ENCODE measurements at places on chromosomes 2 and 18. TPM values are rescaled to one million over a fixed set of nuclear protein-coding genes. Genes with fewer than 3 reads are reported as not detected.

- no peak for DNase-seq
Observed at GRCh38 chr2:105574796-105575344, 169.8 kb upstream of the NCK2 start.

- no peak for DNase-seq
Observed at GRCh38 chr18:37547196-37547827, 18.3 kb downstream of the CELF4 start.

DNA sequence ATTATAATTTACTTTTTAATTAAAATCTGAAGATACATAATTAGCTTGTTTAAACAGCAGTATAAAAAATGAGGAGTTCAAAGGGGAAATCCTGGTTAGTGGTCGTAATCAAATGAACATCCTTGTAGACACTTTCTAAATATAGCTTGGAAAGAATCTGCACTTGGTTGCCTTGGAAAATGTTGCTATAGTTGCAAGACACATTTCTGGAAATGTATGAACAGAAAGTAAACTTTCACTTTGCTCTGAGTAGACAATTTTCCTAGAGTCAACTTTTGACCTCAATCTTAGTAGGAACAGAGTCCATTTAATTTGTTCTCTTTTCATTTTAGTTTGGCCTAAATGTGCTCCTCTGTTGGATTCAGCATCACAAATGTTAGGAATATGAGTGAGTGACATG, 38.3 kb downstream of the GCA start:
- DNase-seq, result peak; percentile 61

GRCh38 chr2:184685999-184686841, 87.9 kb downstream of the ZNF804A start:
- no peak for DNase-seq

DNA sequence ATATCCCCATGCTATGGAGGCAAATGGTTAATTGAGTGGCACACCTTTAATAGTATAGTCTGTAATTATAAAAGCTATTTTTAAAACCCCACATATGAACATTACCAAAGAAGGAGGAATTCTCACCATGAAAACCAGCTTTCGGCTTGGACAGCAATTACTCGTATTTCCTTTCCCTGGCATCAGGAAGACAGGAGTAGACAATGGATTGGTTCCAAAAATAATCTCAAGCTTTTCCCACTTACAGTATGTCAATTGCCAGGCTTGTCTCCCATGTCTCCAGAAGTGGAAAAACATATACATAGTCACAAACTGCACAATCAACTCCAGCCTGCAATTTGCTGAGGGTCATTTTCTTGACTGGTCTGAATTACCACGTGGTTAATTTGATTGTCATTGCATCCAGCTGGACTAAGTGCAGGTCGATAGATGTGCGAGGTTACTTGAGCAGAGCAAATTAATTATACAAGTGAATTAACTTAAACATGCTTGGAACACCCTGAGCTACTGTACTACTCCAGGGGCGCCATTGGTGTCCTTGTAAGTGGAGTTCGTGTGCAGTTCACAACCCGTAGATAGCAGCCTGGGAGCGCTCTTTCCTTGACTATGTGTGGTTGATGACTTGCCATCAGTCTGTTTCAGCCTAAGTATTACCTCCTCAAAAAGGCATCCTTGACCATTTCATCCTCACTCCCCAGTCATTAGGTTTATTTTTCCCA, 124.3 kb upstream of the PELI1 start:
- no peak for DNase-seq

The PARD6G gene
- 18.6 TPM for polyA plus RNA-seq

The PMAIP1 gene
- 3.4 TPM for polyA plus RNA-seq

- DNase-seq, result peak; percentile 58
Observed at GRCh38 chr18:45370255-45371010, 244.8 kb upstream of the SLC14A2 start.

The ATP8B1 gene
- polyA plus RNA-seq, result 20.5 TPM

The C2orf72 gene
- 0.27 TPM for polyA plus RNA-seq

DNA sequence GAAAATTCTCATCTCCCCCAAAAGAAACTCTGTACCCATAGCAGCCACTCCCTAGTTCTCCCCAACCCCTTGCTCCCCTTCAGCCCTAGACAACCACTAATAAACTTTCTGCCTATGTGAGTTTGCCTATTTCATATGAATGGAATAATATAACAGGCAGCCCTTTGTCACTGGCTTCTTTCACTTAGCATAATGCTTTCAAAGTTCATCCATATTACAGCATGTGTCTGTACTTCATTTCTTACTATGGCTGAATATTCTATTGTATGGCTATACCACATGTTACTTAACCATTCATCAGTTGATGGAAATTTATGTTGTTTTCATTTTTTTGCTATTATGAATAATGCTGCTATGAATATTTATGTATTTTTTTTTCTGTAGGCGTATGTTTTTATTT, 442.9 kb downstream of the SLC4A3 start:
- DNase-seq, result no peak

The ANKRD29 gene
- 47.9 TPM for polyA plus RNA-seq

The CXCR1 gene
- polyA plus RNA-seq, result 0.04 TPM

- DNase-seq, result no peak
Observed at GRCh38 chr18:69469444-69469919, 68.8 kb downstream of the DOK6 start.

The PDE1A gene
- polyA plus RNA-seq, result 14.8 TPM

Measured in right lung (tissue), 10 donors.